ENCODE measurements at places on chromosomes 7 and 10. TPM values are rescaled to one million over a fixed set of nuclear protein-coding genes. Genes with fewer than 3 reads are reported as not detected.

CTAGE8 gene
- total RNA-seq, result not detected

DNA sequence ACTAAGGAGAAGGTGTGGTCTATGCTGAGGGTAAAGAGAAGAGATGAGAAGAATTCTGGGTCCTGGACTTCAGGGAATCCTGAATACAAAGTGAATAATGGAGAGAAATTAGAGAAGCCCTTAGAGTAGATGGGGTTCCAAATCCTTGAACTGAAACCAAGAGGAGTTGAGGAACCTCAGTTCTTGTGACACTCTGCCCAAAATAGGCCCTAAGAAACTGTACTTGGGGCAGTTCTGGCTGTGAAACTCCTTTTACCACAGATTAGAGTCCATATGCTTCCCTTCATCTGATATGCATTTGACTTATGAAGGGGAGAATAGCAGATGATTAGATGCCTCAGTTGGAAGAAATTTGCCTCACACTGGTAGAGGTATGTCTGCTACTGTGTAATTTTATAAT, 19.0 kb downstream of the TES start:
- DNase-seq, result no peak

DNA sequence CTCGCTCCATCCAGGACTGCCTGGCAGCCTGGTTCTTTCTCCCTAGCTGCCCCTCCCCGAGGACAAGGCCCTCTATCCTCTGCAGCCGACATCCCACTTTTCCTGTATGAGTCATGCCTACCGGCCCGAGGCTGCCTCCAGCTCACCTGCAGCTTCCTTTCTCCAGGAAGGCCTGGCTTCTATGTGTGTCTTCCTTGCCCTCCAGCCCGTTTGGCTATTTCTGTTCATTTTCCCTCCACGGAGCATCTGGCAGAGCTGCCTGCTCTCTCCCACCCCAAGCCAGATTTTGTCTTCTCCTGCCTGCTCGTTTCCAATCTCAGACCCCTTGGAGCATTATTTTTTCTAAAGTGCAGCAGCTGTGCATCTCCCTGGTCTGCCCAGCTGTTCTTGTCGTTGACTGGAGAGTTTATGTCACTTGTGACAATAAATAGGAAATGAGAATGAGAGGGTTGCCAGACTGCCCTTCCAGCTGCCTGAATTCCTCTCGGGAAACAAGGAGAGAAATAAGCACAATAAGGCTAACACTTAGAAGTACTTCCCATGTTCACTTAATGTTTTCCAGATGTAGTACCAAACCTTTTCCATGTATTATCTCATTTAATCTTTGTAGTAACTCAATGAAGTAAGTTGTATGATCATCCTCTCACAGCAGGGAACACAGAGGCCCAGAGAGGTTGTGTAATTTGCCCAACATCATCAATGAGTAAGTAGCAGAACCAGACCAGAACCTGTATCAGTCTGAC, 19.7 kb downstream of the UBTD1 start:
- no peak for DNase-seq

GRCh38 chr7:71414490-71414889, 282.5 kb downstream of the GALNT17 start:
- no peak for DNase-seq

Data from glomerular endothelial cell (primary cell).